ENCODE measurements at places on chromosomes 2 and 18.

- no peak for DNase-seq
Measured at GRCh38 chr2:5250482-5250881, 441.7 kb upstream of the SOX11 start.

- no peak for DNase-seq
Measured at GRCh38 chr2:155975734-155976133, 356.8 kb downstream of the NR4A2 start.

- no peak for DNase-seq
Measured at GRCh38 chr2:178284613-178285286, 90.4 kb downstream of the OSBPL6 start.

GRCh38 chr2:12457831-12458230, 258.9 kb upstream of the TRIB2 start:
- no peak for DNase-seq

GRCh38 chr2:79713131-79713785, 200.4 kb downstream of the CTNNA2 start:
- no peak for DNase-seq

DNA sequence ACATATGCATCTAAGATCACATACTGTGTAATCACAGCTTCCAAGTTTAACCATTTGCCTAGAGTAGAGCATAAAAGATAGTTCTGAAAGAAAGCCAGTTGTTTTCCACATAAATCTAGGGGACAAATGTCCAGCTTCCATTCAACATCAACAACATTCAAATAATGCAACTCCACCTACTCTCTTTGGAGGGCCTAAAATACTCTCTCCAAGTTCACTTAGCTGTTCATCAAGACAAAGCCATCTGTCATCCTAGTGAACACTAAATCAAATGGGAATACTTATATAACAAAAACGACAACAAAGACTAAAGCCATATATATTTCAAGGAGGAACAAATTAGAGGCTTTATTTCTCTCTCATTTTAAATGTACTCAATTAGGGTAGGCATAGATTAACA, 221.5 kb upstream of the CDH2 start:
- no peak for DNase-seq

- no peak for DNase-seq
Measured at GRCh38 chr2:147689220-147689909, 155.5 kb upstream of the ACVR2A start.

DNA sequence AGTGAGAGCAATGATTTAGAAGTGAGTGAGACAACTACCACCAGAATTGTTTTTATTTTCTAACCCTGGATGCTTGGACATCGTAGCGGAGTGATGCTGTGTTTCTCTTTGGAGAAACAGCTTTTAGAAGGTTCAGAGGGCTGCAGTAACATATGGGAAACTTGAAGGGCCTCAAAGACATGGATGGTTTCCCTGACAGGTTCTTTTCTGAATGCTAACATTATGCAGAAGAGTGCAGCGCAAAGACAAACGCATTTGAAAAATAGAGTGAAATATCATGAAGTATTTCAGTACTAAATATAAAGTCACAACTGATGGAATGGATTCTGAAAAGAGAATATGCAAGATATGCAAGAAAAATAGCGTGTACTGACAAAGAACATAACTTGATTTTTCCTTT, 385.1 kb upstream of the DSEL start:
- DNase-seq, result no peak

GRCh38 chr2:72454189-72454588, 306.5 kb upstream of the CYP26B1 start:
- no peak for DNase-seq

DNA sequence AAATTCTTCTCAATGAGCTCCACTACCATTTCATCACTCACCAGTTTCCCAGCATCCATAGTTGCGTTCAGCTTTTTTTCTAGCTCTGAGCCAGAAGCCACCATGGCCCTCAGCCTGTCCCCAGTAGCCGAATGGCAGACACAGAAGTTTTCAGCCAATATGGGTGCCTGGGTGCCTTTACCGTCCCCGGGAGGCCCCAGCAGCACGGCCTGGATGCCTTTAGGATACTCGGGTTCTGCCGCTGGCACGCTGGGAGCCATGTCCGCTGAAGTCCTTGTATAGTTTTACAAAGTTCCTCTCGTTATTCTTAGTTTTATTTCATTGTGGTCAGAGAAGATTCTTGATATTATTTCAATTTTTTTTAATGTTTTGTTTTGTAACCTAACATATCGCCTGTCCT, 187.2 kb downstream of the MEMO1 start:
- no peak for DNase-seq

DNA sequence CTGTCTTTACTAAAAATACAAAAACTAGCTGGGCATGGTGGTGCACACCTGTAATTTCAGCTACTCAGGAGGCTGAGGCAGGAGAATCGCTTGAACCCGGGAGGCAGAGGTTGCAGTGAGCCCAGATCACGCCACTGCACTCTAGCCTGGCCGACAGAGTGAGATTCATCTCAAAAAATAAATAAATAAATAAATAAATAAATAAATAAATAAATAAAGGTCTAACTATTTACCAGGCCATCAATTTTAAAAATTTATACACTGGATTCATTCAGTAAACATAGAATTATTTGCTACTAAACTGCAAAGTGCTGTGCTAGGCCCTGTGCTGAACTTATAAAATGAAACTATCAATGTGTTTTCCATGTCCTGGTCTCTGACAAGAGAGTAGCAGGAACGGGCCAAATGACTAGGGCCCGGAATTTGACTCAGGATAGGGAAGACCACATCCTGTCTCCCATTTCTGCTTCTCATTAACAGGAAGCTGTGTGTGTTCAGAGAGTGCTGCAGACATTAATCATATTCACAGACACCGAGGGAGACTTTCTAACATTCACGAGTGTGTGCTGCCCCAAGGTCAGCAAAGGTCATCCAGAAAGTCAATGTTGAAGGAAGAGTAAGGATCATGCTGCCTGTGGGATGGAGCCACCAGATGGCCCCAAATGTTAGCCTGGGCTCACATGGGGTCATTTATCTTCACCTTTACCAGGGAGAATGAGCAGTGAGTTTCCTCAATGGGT, 95.8 kb downstream of the SPP2 start:
- DNase-seq, result no peak

DNA sequence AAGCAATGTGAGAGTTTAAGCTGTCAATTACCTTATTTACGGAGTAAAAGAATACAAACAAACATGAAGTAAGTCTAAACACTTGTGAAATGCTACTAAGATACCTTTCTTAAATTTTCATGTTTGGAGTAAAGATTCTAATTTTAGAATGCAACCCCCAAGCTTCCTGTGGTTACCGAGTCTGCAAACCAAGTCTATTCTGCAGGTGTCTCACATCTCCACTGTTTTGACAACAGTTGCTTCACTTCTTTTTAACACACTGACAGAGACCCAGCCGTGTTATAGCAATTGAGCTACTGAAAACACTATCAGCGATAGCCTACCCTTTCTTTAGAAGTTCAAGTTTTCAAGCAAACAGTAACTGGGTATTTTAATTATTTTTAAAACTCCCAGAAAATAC, 608.3 kb downstream of the ERBB4 start:
- no peak for DNase-seq

DNA sequence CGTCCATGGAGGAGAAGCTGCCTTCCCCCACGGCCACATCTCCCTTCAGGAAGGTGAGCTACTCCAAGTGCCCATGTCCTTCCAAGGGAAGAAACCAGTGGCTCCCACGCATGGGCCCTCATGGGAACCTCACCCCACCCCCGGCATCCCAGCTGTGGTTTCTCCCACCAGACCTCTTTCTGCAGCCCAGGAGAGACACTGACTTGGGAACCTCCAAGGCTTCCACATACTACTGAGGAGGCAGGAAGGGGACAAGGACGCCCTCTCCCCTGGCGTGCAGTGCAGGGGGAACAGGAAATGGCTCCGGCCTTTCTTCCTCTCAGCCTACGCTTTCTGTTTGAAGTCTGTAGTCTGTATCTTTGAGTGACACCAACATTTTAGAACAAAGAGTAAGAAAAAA, 104.5 kb upstream of the EPC2 start:
- DNase-seq, result no peak

GRCh38 chr2:165678882-165679281, 115.2 kb downstream of the GALNT3 start:
- no peak for DNase-seq

DNA sequence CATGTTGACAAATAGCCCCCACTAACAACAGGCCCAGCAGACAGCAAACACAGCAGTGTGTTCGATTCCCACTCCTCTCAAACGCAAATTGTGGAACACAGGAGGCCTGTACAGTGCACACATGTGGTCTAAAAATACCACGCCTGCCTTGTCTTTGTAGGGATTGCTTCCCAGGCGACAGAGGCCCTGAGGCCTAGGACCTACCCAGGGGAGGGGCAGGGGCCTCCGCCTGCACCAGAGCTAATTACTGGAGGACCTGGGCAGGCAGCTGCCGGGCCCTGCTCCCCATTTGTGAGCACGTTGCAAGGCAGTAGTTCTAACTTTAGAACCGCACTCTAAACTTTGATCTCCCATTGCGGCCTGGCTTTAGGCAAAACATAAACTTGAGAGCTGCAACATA, 316.0 kb downstream of the TXNL1 start:
- no peak for DNase-seq

GRCh38 chr2:207674266-207674774, 37.1 kb upstream of the CCNYL1 start:
- no peak for DNase-seq

GRCh38 chr2:37171624-37171950, 14.8 kb upstream of the EIF2AK2 start:
- DNase-seq, result no peak

GRCh38 chr2:178999476-178999875, 50.5 kb downstream of the CCDC141 start:
- DNase-seq, result no peak

- DNase-seq, result no peak
Measured at GRCh38 chr2:234630801-234631261, 133.9 kb upstream of the ARL4C start.

- DNase-seq, result no peak
Measured at GRCh38 chr2:204632410-204632809, 87.1 kb downstream of the PARD3B start.

- DNase-seq, result no peak
Measured at GRCh38 chr2:238120463-238121298, 17.8 kb upstream of the KLHL30 start.

DNA sequence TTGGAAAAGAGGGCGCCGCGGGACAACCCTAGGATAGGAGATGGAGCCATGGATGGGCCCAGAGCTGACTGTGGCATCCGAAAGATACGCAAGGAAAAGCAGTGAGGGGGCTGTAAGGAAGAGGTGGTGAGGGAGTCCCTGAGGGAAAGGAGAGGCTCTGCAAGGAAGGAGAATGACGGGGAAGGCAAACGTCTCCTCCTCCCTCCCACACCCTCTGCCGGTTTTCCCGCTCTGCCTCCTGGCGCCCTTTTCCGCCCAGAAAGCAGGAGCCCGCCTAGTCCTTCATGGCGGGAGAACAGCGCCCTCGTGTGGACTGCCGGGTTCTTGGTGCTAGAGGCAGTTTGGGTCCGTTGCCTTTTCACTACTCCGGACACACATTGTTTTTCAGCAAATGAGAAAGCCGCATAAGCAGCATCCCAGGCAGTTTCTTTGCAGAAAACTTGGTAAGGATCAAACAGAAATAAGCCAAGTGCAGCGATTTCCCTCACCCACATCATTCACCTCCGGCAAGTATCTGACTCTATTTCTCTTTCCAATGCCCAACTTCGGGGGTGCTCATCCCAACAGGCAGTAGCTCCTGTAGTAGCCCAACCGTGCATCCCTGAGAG, 200.4 kb downstream of the INO80D start:
- peak; percentile 5 for DNase-seq

GRCh38 chr18:27577752-27578151, 392.6 kb upstream of the CHST9 start:
- DNase-seq, result no peak

DNA sequence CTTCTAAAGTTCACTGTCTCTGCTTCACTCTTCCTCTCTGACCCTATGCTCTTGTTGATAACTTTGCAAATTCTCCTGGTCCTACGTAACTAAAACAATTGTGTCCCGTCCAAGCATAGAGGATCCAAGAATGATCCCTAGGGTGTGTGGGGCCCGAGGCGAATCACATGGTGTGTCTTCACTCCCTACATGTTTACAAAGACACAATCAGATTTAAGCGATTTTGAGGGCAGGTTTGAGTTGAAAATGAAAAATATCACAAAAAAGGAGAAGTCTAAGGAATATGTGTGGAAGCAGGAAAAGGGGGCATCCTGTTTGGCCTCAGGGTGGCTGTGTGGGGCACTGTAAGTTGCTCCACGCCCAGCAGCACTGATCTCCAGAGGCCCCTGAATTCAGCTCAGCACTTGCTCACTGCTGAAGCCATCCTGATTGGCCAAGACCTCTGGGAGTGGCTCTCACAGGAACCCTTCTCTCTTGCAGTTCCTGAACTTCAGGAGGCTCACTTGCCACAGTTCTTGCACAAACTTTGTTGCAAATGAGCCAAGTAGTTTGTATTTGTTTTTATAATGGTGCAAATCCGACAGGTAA, 363.6 kb downstream of the ZNF521 start:
- no peak for DNase-seq

DNA sequence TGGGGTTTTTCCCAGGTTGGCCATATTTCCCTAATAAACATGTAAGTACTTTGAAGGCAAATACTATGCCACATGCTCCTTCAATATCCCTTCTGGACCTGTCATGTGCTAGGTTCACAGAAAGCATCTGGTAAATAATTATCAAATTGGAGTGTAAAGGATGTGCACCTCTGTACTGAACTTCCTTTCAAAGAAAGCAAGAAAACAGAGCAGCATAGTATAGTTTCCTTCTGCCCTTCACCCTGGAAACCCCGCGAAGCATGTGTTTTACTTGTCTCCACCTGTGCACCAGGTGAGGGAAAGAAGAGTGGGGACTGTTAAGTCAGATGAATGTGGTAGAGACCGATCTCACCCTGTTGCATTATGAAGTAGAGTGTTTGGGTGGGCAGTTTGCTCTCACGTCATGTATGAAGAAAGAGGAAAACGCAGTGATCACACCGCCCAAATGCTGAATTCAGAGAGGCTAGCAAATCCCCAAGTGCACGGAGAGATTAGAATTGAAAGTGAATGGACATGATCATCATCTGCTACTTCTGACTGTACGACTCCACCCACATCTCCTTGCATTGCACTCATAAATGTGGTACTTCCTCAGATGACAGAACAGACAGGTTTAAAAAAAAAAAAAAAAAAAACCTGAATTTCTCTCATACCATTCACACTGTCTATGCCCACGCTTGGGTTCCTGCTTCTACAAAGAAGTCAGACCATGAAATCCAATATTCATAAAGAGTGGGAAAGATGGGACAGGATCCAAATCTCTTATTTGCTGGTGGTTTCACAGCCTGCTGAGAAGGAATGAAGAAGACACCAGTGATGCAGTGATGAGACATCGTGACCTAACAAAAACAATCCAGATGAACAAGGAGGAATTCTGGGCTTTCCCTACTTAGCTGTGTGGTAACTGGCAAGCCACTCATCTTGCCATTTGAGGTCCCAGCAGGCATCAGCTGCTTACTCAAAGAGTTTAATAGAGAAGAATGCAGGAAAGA, 448.6 kb downstream of the BCL11A start:
- DNase-seq, result no peak

GRCh38 chr2:141611176-141611571, 519.6 kb downstream of the LRP1B start:
- DNase-seq, result no peak

- no peak for DNase-seq
Measured at GRCh38 chr2:107419191-107419590, 407.5 kb upstream of the RGPD4 start.

Data from activated CD8-positive, alpha-beta memory T cell treated with anti-CD3 and anti-CD28 coated beads for 4 hours (primary cell).